GM12864 (cell line): ENCODE measurements at places on chromosomes 5 and 9.

DNA sequence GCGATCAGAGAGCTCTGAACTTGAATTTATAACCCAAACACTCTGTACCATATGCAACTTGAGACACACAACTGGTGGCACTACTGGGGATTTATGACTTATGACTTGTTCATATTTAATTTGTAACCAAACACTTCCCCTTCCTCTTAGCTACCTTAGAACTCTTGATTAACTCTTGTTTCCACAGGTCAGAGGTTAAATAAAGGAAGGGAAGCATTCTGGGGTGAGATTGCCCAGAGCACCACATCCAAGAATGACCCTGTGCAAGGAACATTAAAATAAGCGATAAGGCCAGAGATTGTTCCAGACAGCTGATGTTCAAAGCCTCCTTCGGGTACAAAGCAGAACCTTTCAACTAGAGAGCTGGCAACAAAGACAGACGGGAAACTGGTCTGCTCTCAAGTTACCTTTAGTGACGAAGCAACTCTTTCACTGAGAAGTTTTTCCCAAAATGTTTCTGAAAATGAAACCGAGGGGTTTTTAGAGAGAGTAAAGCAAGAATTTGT is 242.6 kb downstream of the DENND1A start:
- DNase-seq = no peak

DNA sequence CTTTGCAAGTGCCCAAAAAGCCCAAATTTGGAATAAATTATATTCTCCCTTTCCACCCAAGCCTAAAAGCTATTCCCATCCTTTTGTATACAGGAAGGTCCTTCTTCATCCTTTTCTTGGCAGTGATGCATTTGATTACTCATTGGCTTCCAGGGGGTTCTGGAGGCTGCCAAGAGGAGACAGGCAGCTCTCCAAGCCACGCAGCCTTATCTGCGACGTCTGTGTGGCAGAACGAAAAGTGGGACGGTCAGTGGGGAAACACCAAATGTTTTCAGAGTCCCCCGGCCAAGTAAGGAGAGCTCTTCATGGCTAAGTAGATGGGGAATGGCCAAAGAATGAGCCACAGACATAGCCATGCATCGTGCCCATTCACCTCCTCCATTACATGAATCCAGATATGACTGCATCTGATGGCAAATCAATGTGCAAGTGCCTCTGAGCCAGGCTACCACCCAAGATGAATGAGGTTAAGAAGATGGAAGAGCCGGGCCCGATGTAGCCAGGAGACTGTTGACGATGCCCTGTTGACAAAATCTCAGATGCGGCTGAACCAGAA is 12.1 kb downstream of the ADAM19 start:
- no peak for DNase-seq

DNA sequence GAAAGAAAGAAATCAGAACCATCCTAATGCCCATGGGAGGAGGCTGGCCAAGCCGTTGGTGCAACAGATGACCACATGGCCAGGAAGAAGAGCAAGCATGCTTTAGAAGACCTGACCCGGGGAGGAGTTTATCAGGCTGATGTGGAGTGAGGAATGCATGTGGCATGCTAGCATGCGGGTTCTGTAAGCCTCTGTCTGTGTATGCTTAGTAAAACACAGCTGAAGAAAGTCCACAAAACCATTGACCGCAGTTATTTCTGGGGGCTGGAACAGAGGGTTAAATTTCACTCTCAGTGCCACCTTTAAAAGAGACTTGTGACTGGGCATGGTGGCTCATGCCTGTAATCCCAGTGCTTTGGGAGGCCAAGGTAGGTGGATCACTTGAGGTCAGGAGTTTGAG is 19.1 kb downstream of the GFI1B start:
- DNase-seq = no peak

- DNase-seq = no peak
Measured at GRCh38 chr9:3241290-3241689, 284.5 kb downstream of the RFX3 start.

DNA sequence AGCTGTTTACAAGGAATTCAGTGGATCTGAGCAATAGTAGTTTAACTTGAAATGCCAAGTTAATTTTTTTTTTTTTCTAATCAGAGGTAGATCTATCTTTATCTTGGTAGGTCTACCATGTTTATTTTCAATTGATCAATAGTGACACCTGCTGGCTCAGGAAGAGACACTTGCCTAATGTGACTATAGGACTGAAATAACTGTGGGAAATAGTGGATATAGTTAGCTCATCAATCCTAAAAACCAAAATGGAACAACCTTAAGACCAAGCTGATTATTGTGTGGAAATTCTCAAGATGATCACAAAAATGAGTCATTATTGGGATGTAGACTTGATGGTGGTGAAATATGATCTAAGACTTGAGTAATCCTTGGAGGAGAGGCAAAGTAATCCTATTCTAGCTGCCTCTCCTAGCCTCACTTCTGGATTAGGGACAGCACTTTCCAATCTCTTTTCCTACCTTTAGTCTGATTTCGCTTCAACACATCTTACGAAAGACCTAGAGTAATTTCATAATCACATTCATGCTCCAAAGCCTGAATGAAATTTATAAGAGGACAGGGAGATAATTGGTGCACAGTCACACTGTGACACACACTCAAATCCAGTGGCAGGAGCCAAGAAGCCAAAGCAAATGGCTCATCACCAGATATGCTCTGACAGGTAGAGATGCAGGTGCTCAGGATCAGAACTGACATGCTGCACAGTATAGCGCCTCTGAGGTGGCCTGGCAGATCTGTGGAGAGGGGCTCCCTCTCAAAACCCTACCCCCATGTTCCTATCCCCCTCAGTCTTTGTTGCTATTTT is 156.3 kb downstream of the HMHB1 start:
- peak; percentile 34 for DNase-seq

- no peak for DNase-seq
Measured at GRCh38 chr5:167813389-167813788, 478.1 kb upstream of the WWC1 start.

GRCh38 chr5:97106216-97106581 is 36.2 kb downstream of the LIX1 start:
- no peak for DNase-seq

DNA sequence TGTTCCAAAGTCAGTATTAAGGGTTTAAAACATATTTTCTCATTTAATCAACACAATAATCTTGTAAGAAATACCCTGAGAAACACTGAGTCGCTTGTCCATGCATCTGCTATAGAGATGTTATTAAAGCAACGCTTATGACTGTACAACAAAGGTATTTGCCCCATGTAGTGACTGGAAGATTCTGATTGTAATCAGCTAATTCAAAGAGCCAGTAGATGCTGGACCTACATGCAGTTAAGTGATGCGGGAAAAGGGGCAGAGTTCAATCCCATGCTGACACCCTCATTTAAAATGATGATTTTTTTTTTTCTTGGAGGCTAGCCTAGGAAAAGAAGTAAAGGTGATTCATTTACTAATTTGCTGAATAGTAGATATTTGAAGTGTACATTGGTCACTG is 149.3 kb upstream of the MTAP start:
- no peak for DNase-seq

GRCh38 chr5:14659821-14660607 is 4.5 kb upstream of the OTULIN start:
- no peak for DNase-seq

DNA sequence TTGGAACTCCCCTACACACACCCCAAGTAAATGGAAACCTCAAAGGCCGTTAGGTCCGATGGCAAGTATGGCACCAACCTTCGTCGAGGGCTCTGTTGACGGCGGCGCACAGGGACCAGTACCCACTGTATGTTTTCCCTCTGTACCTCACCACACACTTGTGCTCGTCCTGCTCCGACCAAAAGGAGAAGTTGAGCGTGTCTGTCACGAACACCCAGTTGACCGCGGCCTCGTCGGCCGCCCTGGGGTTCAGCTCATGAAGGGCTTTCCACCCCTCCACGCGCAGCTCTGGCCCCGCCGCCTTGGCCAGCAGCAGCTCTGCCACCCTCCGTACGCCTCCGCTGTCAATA is 24.0 kb downstream of the HNRNPK start:
- no peak for DNase-seq

DNA sequence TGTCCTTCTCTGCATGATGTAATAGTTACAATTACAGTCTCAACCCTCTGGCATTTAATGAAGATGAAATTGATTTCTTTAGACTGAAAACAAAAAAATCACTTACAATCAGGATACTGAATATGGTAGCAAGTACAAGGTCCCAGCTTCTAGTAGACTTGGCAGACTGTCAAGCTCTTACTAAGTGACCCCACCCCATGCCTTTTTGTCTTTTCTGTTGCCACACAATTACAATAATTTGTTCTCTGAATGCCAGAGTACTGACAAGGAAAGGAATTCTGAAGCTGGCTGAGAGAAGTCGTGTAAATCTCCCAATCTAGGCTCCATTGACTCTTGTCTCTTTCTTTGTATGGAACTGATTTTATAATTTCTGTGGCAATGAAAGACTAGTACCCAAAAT is 154.2 kb downstream of the TMC1 start:
- no peak for DNase-seq

GRCh38 chr9:13731637-13732036 is 452.1 kb upstream of the MPDZ start:
- no peak for DNase-seq

DNA sequence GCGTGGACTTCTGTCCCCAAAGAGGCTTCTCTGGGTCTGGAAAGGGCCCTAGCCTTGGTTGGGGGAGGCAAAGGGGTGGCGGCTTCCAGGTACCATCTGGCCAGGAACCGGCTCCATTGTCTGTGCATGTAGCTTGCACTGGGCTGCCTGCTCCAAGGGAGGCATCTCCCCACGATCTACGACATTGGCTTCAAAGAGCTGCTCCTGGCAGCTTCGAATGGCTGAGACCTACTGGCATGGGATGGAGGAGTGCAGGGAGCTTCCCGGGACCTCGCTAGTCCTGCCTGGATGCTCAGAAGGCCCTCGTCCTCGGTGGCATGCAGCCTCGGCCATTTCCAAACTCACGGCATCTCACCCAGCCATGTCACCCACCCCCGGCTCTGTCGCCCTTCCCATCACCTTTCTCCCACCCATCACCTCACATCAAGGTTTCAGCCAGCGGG is 137.8 kb downstream of the KCNIP1 start:
- no peak for DNase-seq
